Peyer's patch (tissue), 4 donors: ENCODE measurements at places on chromosomes 3 and 15.

DNA sequence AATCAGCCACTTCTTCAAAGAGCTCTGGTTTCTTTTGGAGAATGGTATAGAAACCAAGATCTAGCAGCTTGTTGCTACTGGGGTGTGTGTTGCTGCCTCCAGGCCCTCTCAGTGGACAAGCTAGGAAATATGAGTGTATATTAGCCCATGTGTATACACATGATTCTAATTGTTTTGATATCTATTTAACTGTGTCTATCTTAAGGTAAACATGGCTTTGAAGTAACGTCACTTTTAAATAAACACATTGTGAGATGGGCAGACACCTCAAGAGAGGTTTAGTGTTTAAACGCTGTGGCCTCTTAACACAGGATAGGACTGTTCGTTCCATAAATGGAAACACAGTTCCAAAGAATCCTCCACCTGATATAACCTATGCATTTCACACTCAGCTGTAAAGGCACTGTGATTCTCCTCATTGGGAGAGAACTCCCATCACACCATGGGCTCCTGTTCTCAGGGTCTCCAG lies 87.0 kb downstream of the GMPS start:
- no peak overlapping the region for H3K4me3 ChIP-seq
- no peaks in the 10 kb centered on the region for H3K36me3 ChIP-seq
- no peak overlapping the region for H3K27ac ChIP-seq
- DNase-seq = no peak

GRCh38 chr3:135235541-135235940 lies 440.5 kb downstream of the EPHB1 start:
- no peak overlapping the region for H3K4me3 ChIP-seq
- H3K4me1 ChIP-seq = no peaks in the 10 kb centered on the region
- H3K27ac ChIP-seq = no peak overlapping the region
- no peaks in the 10 kb centered on the region for H3K36me3 ChIP-seq

GRCh38 chr3:16148783-16149182 lies 25.7 kb upstream of the GALNT15 start:
- H3K4me3 ChIP-seq = no peak overlapping the region
- no peak overlapping the region for H3K27ac ChIP-seq

- H3K4me3 ChIP-seq = no peak overlapping the region
- peaks cover 4% of the 10 kb centered on the region for H3K4me1 ChIP-seq
- no peak overlapping the region for H3K27ac ChIP-seq
- H3K36me3 ChIP-seq = no peaks in the 10 kb centered on the region
Observed at GRCh38 chr3:194866236-194866635, 180.6 kb downstream of the FAM43A start.

GRCh38 chr15:72133211-72133610 lies 15.0 kb downstream of the SENP8 start:
- no peak overlapping the region for H3K27ac ChIP-seq
- no peak for DNase-seq
- no peaks in the 10 kb centered on the region for H3K27me3 ChIP-seq
- no peaks in the 10 kb centered on the region for H3K4me1 ChIP-seq
- H3K4me3 ChIP-seq = no peak overlapping the region
